ENCODE measurements at places on chromosomes 2 and 18.

- DNase-seq = no peak
These were observed 49.1 kb upstream of the CPO start for GRCh38 chr2:206890179-206890578.

DNA sequence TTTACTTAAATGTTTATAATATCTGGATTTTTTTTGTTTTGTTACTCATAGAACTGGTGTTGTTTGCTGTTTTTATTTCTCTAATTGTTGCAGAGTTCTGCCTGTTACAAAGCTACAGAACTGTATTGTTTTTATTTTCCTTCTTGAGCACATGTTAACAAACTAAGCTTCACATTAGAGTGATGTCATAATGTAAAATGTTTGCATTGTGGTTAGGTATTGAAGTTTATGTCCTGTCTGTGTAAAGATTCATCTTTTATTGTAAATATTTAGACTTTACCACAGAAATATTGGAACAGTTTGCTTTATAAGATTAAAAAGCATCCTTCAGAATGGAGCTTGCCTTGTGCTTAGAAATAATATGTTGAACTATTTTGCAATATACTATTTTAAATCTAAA lies 67.7 kb downstream of the CLIP4 start:
- no peak for DNase-seq

DNA sequence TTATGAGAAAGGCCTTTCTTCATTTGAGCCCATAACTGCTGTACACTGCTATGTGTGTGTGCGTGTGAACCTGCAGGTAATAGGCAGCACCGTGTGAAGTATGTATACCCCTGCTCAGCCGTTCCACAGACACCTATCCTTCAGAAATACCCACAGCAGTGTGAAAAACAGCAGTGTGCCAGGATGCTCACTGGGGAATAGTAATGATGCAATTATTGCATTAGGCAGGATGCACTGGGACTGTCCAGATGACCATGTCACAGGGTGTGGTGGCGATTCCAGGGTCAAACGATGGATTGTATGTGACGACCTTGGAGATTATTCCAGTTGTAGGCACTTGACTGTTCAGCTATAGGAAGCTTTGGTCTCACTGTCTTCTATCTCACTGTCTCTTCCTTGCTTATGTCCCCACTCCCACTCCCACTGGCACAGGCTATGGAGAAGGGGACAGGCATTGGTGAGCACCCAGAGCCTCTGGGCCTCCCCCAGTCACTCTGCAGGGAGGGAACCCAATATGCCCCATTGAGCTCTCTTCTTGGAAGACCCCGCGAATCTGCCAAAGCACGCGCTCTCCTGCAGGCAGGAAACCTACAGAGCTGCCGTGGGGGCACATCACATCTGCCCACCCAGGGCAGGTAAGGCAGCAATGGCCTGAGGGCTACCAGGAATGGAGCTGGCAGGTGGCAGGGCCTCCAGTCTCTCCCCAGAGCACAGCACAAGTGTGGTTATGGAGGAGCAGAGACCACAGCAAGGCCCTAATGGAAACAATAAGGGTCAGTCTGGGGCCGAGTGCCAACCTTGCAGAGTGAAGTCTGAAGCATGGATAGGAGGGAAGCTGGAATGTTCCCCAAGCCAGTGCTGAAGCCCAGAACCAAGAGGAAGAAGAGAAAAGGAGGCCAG lies 518.9 kb upstream of the RAB6C start:
- DNase-seq = no peak

- no peak for DNase-seq
These were observed 84.3 kb downstream of the NETO1 start for GRCh38 chr18:72783530-72783929.

DNA sequence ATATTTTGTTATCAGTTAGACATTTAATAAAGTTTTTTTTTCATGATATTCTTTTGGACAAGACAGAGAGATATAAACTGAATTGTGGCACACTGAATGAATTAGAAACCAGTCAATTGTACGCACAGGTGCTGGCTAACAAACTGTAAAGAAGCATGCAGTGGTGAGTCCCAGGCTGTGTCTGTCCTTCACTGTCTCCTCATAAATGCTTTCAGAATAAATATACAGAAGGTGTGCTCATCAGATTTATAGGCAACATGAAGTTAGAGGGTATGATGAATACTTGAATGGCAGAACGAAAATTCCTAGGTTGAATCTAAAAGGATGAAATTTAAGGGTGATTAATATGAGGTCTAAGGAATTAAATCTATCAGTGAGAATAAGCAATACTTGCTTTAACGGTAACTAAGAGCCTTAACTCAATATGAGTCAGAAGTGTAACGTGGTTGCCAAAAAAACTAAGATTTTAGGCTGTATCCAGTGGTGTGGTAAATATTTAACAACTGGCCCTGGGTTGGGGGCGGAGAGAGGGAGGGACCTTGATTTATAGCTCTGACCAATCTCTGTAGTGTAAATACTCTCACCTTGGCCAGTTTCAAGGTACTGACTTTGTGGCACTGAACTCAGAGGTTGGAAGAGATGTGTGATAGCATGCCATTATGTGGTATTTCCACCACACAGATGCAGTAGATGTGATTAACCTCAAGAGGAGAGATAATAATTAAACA lies 41.9 kb upstream of the AAK1 start:
- peak; percentile 10 for DNase-seq

- no peak for DNase-seq
These were observed 88.3 kb downstream of the NRP2 start for GRCh38 chr2:205770577-205770976.

- DNase-seq = no peak
These were observed 51.3 kb downstream of the INPP5D start for GRCh38 chr2:233111427-233111826.

- no peak for DNase-seq
These were observed 7.2 kb upstream of the POLE4 start for GRCh38 chr2:74951211-74951754.

Measured in foreskin fibroblast (primary cell).